ENCODE measurements at places on chromosomes 4 and X. TPM values are rescaled to one million over a fixed set of nuclear protein-coding genes. Genes with fewer than 3 reads are reported as not detected.

DNA sequence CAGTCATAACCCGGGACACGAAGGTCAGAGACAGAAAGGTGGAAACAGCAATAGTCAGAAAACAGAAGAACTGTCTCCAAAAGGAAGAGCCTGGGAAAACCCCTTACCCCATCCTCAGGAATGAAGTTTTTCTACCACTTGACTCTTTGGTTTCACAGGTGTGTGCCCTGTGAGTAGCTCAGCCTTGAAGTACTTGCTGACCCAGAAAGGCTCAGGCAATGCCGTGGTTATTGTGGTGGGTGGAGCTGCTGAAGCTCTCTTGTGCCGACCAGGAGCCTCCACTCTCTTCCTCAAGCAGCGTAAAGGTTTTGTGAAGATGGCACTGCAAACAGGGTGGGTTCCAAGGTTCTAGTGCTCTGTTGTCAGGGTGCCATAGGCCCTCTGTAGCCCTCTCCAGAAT lies 24.4 kb downstream of the DGAT2L6 start:
- DNase-seq: no peak

DNA sequence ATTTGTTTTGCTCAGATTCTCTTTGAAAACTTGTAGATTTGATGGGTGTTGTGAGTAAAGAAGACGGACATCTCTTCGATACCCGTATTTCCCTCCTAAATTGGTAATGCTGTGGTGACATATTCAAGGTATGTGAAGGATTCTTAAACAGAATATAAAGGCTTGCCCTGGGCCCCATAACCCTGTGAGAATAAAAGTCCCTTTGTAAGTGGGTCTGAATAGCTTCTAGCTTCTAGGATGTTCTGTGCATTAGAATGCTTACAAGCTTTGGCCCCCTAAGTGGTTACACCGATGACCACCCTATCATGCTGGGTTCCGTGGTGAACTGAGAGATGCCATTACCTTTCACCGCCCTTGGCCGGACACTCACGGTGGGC lies 574 bp upstream of the MOB1B start:
- no peak for DNase-seq

DNA sequence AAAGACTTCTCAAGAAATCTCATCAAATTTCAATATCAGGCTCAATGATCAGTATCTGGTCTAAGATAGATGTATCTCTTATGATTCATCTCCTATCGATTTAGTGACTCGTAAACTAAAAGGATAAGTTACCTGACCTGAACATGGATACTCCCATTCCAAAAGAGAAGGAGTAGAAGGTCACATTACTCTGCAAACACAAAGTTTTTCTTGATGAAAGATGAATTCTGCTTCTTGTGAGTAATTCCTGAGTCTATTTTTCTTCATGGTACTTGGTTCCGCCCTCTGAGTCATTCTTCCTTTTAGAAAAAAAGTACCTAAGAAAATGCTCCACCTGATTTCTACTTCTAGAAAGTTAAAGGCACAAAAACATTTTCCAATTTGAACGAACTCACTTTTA lies 223.1 kb upstream of the SLIT2 start:
- no peak for DNase-seq

- DNase-seq: no peak
These were observed 228.4 kb downstream of the DHRSX start for GRCh38 chrX:2272337-2272736.

DNA sequence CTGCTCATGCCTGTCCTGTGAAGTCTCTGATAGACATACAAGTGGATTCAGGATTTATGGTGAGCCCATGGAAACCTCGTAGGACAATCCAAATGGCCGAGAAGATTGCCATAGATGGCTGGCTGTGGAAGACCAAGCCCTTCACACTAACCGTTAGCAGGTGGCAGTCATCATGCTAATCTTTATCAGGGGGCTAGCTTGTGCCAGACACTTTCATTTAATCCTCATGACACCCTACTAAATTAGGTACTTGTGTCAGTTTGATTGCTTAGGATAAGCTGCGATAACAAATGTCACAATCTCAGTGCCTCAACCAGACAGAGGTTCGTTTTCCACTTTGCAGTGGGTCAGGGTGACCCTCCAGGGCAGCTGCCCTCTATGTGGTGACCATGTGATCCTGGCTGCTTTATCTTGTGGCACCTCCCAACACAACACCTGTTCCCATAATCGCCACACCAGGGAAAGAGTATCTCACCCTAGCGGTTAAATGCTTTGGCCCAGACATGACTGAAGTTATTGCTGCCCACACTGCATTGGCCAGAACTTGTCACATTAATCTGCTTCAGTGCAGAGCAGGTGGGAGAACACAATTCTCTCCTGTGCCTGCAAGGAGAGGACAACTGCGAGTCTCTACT lies 60.8 kb downstream of the REPS2 start:
- DNase-seq: no peak

DNA sequence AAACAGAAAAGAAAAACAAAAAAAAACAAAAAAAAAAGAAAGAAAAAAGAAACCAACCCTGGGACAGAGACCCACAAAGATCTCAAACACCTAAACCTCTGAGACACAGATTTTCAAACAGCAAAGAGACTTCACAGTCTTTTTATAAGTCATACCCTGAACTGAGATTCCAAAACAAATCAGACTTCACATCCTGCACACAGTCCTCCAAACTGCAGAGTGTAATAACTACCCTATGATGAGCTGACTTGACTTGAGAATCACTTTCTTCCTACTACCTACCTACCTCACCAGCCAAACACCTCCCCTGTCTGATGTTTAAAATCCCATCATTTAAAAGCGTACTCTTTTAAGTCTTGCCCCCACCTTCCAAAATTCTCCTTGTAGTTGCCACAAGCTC lies 25.2 kb upstream of the GLOD5 start:
- DNase-seq: no peak

- peak; percentile 74 for DNase-seq
These were observed 71.0 kb downstream of the PJA1 start for GRCh38 chrX:69093960-69094871.

Gene FSTL5
- total RNA-seq: 1.8 TPM

GRCh38 chrX:103453655-103454054 lies 65.6 kb downstream of the RAB40A start:
- no peak for DNase-seq

GRCh38 chr4:89334311-89334710 lies 26.7 kb upstream of the GPRIN3 start:
- DNase-seq: no peak

Gene SHROOM4
- 6.1 TPM for total RNA-seq

DNA sequence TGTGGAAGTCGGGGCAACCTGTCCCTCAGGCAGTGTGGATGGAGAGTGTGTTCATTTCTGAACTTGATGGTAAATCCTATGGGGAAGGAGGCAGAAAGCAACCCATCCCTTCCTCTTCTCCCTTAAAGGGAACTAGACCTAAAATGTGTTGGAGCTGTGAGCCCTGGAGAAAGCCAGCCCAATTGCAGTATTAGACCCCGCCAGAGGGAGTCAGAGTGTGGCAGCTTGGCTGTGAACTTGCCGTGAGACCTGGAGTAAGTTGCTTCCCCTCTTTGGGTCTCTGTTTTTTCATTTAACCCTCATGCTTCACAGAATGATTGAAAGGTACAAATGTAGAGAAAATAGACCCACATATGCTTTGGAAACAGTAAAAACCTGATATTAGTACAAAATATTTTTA lies 108.7 kb upstream of the PAK3 start:
- DNase-seq: no peak

Gene FGFRL1
- 6.1 TPM for total RNA-seq

GRCh38 chr4:115090483-115091075 lies 22.8 kb downstream of the NDST4 start:
- no peak for DNase-seq

- no peak for DNase-seq
These were observed 509.6 kb upstream of the DIPK2B start for GRCh38 chrX:45710081-45710801.

Gene CXorf49
- total RNA-seq: not detected

- DNase-seq: no peak
These were observed 107.6 kb downstream of the ATXN3L start for GRCh38 chrX:13212191-13212651.

Gene OTC
- total RNA-seq: 0.49 TPM

GRCh38 chr4:104032896-104033295 lies 313.1 kb upstream of the TACR3 start:
- DNase-seq: no peak

Gene RAB9A
- 22.7 TPM for total RNA-seq

- DNase-seq: no peak
These were observed 26.9 kb upstream of the CYBB start for GRCh38 chrX:37752936-37753335.
